CD4-positive, alpha-beta T cell treated with Interleukin-4 for 4 hours (primary cell): ENCODE measurements at places on chromosomes 5 and 9.

DNA sequence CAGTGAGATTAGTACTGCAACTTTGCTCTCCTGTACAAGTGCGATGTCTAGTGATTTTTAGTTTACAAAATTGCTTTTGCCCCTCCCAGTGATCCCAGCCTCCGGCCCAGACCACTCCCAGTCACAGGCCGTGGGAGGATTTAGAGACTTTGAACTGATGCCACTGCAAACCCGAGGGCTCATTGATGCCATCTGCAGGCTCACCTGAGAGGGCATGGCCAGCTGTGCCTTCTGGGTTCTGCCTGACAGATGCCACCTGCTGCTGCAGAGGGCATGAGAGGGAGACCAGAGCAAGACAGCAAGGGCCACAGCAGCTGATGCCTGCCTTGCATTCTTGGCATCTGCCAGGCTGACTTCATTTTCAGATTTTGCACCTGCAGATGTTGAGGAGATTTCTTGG, 593.8 kb downstream of the CDK5RAP2 start:
- no peak for DNase-seq

- DNase-seq = no peak
Measured at GRCh38 chr9:21653091-21653490, 149.3 kb upstream of the MTAP start.

GRCh38 chr5:154422298-154422697, 23.5 kb upstream of the SAP30L start:
- no peak for DNase-seq

DNA sequence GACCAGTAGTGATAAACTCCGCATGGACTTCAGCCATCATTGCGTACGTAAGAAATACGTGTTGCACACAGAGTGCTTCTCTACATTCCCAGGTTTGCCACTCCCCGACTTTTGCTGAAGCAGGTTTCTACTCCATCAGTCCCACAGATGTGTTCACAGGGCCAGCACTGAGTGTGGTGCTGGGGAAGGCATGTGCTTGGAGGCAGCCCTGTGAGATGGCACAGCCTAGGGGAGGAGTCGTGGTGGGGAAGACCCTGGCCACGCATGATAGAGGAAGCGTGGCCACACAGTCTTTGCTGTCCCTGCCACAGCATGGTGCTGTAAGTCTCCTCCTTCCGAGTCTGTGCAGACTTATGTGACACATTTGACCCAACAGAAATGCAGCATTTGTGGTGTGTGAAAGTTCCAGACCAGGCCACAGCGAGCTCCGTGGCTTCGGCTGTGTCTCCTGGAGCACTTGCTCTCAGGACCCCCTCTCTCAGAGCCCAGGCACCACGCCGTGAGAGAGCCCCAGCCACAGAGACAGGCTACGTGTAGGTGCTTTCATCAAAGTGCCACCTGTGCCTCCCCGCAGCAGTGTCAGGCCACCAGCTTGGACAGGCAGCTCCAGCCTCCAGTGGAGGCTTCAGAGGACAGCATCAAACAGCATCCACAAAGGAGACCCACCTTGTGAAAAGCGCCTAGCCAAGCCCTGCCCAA, 197.8 kb downstream of the AUH start:
- DNase-seq = peak; percentile 14

- peak; percentile 53 for DNase-seq
Measured at GRCh38 chr5:139251281-139251687, 42.3 kb upstream of the MATR3 start.

DNA sequence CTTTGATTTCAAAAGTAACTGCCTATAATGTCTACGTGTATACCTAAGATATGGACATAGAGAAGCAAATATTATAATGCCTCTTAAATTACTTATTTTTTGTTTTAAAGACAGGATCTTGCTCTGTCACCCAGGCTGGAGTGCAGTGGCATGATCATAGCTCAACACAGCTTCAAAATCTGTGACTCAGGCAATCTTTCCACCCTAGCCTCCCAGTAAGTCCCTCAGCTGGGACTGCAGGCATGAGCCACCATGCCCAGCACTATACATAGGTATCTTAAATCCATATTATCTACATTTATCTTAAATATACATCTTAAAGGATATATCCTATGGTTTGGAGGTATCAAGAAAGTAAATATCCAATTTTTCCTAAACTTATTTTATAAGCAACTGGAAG, 261.2 kb downstream of the ARL15 start:
- DNase-seq = no peak

DNA sequence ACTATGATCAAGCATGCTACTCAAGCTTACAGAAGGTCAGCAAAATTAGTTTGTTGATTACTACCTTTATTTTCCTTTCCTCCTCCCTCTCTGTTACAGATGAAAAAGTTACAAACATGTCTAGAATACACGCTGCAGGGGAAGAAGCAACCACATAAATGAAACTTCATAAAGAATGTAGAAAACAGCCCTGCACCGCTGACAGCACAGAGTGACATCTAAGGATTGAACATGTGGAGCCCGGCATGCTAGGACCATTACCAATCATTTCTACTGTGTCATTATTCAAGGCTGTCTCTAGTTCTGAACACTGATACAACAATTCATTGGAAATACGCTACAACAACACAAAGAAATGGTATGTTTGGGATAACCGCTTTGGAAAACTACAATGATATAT, 261.1 kb downstream of the MLLT3 start:
- no peak for DNase-seq

GRCh38 chr5:91469517-91470165, 86.5 kb upstream of the ARRDC3 start:
- DNase-seq = peak; percentile 3

GRCh38 chr5:131381777-131382176, 117.9 kb downstream of the CDC42SE2 start:
- DNase-seq = no peak

- DNase-seq = no peak
Measured at GRCh38 chr9:130677252-130677651, 12.9 kb downstream of the PRDM12 start.

DNA sequence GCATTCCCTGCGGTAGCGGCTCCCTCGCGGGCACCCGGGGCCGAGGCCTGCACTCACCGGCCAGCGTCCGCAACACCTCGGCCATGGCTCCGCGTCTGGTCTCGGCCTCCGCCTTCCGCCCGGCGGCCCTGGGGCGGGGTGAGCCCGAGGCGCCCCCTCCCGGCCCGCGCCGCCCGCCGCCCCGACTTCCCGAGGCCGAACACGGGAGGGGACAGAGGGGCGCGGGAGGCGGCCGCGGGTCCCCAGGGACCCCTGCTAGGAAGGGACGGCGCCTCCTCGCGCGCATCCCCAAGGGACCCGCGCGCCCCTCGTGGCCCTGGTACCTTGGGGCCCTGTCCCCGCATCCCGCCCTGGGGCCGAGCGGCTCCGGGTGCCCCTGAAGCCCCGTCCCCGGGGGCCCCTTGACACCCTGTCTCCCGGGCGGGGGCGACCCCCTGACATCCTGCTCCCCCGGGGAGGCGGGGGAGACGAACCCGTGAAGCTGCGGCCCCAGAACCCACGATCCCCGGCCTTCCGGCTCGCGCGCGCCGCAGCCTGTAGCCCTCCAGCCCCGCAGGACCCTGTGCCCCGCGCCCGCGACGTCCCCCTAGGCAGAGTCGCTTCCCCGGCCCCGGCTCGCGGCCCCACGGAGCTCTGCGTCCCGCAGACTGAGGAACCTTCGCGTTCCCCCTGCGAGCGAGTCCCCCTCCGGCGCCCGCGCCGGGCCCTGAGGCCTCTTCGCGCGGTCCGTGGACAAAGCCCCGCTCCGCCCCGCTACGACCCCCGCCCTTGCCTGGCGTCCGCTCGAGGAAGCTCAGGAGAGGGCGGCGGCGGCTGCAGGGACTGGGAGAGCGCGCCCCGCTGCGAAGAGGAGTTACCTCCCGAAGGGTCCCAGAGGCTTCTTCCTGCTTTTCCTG, at the start of gene ABO:
TSS of gene ABO (minus strand) at position 97 of the 896 bp plus-strand sequence.
- no peak for DNase-seq

DNA sequence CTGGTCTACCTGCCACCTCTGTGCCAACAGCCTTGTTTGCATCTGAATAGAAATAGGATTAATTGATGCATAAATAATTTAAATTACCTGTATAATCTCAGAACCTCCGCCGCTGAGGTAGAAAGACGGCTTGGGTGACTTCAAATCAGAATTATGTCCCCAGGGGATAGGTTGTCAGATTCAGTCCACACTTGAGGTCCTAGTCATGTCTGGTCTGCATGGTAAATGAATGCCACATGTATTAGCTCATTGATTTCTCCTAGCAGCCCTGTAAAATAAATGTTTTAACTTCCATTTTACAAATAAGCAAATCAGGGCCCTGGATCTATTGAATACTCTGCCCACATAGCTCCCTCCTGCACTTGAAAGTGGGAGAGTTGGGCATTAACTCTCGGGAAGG, 368.0 kb upstream of the WWC1 start:
- DNase-seq = no peak

DNA sequence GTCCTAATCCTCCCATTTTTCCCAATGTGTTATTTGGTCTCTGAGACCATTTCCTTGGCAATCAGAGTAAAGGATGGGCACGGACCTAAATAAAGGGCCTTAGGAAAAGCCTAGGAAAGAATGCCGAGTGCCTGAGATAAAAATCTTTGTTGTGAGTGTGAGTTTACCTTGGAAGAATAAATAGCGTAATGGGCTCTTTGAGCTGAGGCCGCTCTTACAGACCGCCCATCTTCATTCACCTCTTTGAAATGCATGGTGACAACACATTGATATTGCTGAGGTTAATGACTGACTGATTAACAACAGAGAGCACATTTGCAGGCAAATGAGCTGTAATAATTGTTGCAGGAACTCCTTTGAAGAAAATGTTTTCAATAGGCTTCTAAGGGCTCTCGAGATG, 1967.1 kb upstream of the WWC1 start:
- no peak for DNase-seq

GRCh38 chr5:15938961-15939360, 240.6 kb downstream of the MARCHF11 start:
- no peak for DNase-seq

DNA sequence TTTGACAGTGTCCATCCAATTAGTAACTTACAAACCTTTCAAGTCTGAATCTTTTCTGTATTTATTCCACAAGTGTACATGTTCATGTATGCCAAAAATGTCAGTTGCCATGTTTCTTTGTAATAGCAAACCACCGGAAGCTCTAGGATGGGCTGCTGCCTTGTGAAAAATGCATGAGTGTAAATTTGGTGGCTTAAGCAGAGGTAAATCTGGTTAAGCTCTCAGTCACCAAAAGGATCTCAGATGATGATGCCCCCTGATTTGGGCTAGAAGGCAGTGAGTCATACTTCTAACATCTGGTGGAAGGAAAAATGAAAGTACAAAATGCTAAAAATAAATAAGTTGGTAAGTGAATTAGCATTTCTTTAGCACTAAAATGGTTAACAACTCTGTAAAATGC, 567.5 kb downstream of the ELAVL2 start:
- no peak for DNase-seq

DNA sequence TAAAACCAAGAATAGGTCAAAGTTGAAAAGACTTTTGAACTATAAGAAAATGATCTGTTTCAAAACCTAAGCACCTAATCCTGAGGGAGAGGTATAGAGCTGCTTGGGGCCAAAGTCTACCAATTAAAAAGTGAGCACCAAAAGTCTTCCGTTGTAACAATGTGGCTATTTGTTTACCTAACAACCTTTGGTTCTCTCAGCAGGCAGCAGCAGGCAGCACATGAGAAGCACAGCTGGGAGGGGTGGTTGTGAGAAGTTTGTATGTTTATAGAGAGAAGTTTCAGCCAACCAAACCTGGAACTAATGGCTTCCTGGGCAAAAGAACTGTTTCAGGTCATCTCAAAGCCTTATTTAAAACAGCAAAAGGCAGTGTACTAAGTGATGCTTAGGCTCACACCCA, 59.8 kb upstream of the TBC1D9B start:
- DNase-seq = no peak

DNA sequence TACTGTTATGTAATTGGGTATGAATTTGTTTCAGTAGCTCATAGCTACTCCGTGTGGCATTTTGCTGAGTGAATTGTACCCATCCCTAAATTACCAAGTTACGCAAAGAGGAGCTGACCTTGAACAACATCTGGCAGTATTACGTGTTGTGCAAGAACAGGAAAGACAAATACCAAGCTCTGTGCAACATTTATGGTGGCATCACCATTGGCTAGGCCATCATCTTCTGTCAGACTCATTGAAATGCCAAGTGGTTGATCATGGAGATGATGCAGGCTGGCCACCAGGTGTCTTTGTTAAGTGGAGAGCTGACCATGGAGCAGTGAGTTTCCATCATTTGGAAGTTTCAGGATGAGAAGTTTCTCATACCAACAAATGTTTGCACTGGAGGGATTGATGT, 15.0 kb downstream of the ZSWIM6 start:
- DNase-seq = no peak

DNA sequence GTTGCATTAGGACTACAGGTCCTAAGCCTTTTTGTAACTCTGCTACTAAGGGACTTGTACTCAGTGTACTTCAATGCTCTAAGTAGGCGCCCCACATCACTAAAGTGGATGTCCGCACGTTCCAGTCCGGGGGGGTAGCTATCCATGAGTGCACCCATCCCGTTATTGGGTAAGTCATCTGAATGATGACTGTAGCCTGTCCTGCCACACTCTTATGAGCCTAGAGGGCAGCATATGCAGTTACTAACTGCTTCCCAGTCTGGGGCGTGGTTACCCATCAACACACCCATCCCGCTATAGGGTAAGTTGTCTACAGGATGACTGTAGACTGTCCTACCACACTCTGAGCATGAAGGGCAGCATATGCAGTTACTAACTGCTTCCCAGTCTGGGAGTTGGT, 1053.9 kb downstream of the PTPRD start:
- DNase-seq = no peak

- DNase-seq = peak; percentile 34
Measured at GRCh38 chr9:133238851-133239532, 29.9 kb upstream of the OBP2B start.

DNA sequence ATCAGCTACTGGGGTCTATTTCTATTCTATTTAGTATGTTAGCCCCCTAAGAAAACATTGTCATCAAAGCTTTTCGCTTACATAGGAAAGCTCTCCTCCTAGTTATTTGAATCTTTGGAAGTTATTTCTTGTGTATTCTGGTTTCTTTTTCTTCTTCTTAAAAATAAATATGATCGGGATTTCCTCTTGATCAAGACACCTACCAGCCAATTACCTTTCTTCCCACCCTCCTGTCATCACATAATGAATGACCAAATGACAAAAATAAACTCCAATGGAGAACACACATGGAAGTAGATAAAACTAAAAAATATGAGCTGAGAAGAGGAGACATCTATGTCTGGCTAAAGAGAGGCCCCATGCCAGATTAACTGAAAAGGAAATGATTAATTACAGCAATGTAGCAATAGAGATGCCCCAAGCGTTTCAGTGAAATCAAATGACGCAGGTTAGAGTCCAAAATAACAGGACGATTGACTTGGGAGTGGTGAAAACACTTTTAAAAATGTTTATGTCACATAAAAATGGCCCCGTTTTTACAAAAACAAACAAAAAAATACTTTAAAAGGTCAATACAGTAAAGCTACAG, 59.5 kb upstream of the PCSK1 start:
- DNase-seq = no peak

GRCh38 chr5:170190436-170191134, 42.2 kb upstream of the C5orf58 start:
- no peak for DNase-seq

GRCh38 chr5:14212838-14213237, 69.7 kb downstream of the TRIO start:
- no peak for DNase-seq
